ENCODE measurements at places on chromosomes 4 and X.

DNA sequence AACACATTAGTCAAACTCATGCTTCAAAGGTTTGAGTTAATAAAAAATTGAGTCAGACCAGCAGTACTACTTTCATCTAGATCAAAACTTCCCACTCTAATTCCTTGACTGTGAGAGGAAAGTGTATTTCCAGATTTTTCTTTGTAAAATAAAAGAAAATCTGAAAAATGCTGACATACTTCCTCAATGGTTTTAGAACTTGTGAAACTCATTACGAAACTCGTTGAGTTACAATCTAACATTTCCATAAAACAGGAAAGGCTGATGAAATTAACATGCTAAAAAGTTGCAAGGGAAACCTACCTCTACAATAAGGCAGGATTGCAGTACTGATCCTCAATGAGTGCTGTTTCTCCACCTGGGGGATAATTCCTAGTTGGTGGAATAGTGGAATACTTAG, 217.8 kb upstream of the HCCS start:
- peak; percentile 29 for DNase-seq

GRCh38 chrX:47574076-47574546, 8.1 kb upstream of the TIMP1 start:
- no peak for DNase-seq

DNA sequence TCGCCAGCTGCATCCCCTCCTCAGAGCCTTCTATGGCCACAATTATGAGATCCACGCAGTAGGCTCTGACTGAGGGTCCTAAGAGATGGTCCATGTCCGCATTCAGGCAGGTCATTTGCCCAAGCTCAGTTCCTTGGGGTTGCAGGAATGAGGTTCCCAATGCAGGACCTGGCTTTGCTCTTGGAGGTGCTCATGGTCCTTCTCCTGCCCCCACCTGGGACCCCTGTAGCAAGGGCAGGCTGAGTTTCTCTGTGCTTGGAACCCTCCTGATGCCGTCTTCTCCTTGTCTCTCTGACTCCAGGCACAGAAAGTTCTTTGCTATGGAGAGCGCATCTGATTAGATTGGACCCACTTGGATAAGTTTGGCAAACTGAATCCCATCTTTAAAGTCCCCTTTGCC, 16.5 kb upstream of the SHOX start:
- no peak for DNase-seq

GRCh38 chrX:30613721-30614120, 36.2 kb upstream of the TASL start:
- no peak for DNase-seq

DNA sequence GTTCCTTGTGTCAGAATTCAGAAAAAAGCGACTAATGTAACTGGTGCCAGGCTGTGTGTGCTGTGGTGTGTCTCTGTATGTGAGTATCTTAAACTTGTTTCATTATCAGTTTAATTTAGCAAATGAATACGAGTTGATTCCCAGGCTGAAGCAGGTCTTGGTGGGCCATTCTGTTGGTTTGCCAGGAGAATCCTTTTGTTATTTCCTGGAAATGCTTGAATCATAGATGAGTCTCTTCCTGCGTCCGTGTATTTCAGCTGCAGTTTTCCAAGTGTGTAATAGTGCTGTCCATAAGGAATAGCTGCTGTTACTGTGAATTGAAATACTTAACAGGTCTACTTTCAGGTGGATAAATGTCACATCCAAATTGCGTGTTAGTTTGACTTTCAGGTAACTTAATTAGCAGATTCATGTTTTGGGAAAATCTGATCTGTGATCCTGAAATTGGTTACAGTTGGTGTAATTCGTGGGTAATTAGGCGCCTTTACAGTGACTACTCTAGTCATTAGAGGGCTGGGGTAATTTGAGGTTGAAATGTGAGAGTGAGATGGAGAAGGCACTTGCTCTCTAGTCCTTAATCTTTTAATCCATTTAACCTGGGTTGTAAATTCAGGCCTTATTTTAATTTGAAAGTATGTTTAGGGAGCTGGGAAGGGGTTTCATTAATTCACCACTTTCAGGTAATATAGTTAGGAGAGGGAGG, 23.8 kb downstream of the TMEM131L start:
- DNase-seq = no peak

DNA sequence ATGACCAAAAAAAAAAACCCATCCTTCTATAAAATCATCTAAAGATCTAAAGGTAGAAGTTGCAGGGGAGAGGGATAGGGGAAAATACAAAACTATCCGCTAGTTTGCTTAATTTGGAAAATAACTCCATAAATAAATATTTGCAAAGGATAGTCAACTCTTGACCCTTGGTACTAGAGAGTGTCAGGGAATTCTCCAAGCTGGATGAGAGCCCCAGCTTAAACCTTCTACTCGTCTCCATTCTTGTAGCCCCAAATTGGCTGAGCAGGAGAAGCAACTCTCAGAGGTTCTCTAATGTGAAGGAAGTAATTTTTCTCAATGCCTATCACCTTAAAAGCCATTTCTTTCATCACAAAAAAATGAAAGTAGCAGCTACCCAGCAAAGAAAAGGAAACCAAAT, 35.2 kb downstream of the ACSL4 start:
- DNase-seq = no peak

GRCh38 chr4:127212701-127213100, 420.1 kb upstream of the INTU start:
- no peak for DNase-seq

GRCh38 chr4:1232661-1233621, 16.0 kb downstream of the CTBP1 start:
- no peak for DNase-seq

GRCh38 chrX:14079891-14080430, 50.3 kb upstream of the GEMIN8 start:
- DNase-seq = no peak

- no peak for DNase-seq
These were observed 1.8 kb downstream of the SPCS3 start for GRCh38 chr4:176321589-176321988.

DNA sequence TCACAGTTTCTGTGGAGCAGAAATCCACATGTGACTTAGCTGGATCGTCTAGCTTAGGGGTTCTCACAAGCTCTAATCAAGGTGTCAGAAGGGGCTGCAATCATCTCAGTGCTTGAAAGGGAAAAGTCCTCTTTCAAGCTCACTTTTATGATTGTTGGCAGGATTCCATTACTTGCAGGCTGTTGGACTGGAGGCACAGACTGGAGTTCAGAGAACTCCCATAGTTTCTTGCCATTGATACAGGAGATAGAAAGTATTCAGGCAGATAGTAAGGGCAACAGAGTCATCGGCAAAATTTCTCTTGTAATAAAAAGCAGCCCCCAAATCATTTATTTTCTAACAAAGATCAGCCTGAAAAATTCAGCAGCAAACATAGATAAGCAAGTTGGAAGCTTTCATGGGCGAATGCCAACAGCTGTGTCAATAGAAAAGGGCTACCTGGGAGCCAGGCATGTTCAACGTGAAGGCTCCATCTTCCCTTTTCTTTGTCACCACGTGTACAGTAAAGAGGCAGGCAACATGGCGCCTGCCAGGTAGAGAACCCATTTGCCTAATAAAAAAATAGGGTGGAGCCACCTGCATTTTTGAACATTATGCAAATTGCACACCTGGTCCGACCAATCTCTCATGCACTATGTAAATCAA, 64.4 kb downstream of the CXCL13 start:
- DNase-seq = no peak

GRCh38 chr4:3294401-3295241, 1.8 kb downstream of the RGS12 start:
- no peak for DNase-seq

GRCh38 chr4:108417923-108418322, 202.5 kb upstream of the RPL34 start:
- DNase-seq = peak; percentile 1

GRCh38 chr4:176499518-176499917, 179.8 kb downstream of the SPCS3 start:
- DNase-seq = peak; percentile 86

DNA sequence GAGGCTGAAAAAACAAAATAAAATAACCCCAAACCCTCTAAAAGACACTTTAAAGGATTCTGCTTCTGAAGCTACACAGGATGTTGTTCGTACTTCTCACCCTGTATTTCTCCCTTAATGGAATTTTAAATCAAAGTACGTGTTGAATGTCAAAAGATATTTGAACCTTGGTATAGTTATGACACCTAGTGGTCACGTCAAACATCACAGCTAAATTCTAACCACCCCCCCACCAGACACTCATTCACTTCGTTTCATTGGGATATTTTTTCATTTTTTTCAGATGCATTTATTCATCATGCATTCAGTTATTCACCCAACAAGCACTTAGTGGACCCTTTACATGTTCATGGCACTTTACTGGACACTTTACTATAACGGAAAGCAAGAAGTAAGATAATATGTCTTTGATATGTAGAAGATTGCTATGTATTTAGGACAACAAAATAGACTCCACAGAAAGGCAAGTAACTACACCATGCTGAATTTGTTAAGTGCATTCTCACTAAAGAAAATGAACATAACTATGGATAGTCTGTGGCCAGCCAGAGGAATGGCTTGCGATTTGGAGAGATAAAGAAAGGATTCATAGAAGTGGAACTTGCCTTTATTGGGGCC, 62.5 kb upstream of the GPR174 start:
- peak; percentile 1 for DNase-seq

GRCh38 chr4:111562826-111563225, 582.4 kb upstream of the FAM241A start:
- no peak for DNase-seq

DNA sequence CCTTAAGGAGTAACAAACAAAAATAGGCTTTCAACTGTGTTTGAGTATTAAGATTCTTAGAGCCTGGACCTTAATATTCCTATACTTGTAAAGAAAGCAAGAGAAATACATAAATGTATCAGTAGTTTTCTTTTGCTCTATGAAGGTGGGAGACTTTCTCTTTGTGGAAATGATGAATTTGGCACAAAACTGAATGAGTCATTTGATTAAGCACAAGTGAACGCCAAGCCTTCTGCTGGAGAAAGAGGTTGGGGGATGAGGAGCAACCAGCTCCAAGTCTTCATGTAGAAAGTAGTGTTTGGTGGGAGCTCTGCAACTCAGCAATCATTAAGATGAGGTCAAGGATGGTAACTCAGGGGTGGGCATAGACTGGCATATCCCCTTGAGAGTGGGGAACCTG, 49.6 kb downstream of the MEPE start:
- no peak for DNase-seq

- DNase-seq = no peak
These were observed 67.7 kb upstream of the H2AZ1 start for GRCh38 chr4:100017637-100018310.

DNA sequence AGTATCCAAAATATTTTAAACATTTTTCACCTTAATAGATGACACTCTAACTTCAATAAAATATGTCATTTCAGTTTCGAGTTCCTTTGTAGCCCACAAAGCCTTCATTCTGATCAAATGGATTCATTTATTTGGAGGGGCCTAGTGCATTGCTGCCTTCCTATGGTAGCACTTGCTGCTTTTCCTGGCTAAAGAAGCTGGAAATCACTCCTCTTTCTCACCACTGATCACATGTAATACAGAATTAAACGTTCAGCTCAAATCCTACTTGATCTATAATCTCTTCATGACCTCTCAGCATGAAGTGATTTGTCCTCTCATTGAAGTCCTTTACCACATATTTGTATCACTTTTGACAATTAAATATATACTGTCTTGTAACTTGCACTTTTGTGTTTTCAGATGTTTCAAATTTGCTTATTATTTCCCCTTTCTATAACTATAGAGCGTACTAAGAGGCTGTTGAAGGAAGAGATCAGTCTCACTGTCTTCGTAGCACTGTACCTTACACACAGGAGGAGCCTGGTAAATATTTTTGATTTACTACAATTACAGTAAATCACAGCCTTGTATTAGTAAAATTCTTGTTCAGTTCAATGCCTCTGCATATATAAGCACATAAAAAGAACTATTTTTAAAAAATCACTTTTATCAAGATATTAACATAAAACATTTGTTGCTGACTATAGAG, 555 bp downstream of the CFI start:
- no peak for DNase-seq

DNA sequence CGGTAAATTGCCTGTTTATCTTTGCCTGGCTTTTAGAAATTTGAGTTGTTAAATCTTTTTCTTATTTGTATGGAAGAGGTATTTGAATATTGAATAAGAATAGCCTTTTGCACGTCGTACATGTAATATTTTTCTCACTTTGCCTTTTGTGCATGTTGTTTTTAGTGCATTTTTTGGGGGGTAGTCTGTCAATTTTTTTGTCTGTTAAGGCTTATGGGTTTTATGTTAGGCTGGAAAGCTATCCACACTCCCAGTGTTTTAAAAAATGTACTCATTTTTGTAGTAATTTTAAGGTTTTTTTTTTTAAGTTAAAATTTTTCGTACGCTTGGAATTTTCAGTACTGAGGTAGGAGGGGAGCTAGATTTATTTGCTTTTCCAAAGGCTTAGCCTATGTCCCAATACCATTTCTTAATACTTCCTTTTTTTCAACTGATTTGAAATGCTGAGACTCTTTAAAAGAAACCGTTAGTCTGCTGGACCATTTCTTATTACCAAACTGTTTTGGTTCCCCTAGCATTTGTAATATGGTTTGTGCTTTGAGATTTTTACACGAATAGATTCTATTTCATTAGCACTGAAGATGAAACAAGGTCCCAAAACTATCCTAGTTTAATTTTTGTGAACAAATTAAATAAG, 1.3 kb downstream of the HERC5 start:
- DNase-seq = no peak

GRCh38 chr4:81682492-81682891, 210.8 kb upstream of the RASGEF1B start:
- no peak for DNase-seq

DNA sequence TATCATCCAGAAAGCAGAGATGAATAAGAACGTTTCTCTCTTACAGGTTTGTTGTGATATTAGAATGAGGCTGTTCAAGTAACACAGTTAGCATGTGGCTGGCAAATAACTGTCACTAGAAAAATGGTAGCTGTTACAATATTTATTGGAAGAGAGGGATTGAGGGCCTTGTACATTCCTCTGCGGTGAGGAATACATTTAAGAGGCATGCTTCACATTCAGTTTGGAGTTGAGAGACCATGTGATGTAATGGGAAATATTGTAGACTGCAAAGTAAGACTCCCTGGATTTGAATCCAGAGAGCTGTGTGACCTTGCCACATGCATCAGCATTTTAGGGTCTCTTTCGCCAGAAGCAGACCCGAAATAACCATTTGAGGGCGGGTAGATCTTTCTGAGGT, 104.8 kb upstream of the KIT start:
- DNase-seq = no peak

DNA sequence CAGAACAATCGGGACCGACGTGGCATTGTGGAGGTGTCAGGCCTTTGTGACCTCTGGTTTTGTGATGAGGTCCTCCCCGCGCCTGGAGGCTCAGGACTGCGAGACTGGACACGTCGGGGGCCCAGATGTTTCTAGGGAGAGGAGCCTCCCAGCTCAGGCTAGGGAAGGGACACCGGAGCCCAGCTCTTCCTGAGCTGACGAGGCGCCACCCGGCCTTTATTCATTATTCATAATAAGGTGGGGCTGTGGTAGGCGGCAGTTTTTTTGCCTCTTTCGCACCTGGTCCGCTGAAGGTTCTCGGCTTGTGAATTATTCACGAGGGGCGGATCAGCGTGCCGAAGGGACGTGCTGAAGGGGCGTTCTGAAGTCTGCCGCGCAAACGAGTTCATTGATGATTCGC, 2.3 kb upstream of the UBA1 start:
- no peak for DNase-seq

GRCh38 chr4:32890398-32890797, 2170.2 kb downstream of the PCDH7 start:
- DNase-seq = no peak

GRCh38 chr4:10688846-10689245, 4.3 kb upstream of the CLNK start:
- no peak for DNase-seq
